Foreskin fibroblast (primary cell): ENCODE measurements at places on chromosomes 6 and 20.

DNA sequence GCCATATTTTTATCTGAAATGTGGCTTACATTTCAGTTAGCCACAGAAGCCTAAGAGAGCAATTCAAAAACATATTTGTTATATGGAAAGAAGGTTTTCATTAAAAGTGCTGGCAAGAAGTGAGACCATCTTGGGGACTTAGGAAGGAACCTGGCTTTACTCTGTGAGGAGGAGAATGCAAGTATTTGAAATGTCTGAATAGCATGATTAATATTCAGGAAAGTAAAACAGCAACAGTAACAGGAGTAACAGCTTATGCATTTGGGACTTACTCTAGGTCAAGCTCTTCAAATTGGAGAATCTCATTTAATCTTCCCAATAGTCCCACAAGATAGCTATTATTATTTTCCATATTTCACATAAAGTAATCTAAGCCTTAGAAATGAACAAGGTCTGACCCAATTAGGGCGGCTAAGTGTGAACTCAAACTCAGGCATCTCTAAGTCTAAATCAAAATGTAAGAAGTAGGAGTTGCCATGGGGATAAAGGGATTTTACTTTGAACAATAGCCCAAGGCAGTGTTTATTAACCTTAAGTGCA is 816.5 kb downstream of the BCKDHB start:
- DNase-seq = no peak

DNA sequence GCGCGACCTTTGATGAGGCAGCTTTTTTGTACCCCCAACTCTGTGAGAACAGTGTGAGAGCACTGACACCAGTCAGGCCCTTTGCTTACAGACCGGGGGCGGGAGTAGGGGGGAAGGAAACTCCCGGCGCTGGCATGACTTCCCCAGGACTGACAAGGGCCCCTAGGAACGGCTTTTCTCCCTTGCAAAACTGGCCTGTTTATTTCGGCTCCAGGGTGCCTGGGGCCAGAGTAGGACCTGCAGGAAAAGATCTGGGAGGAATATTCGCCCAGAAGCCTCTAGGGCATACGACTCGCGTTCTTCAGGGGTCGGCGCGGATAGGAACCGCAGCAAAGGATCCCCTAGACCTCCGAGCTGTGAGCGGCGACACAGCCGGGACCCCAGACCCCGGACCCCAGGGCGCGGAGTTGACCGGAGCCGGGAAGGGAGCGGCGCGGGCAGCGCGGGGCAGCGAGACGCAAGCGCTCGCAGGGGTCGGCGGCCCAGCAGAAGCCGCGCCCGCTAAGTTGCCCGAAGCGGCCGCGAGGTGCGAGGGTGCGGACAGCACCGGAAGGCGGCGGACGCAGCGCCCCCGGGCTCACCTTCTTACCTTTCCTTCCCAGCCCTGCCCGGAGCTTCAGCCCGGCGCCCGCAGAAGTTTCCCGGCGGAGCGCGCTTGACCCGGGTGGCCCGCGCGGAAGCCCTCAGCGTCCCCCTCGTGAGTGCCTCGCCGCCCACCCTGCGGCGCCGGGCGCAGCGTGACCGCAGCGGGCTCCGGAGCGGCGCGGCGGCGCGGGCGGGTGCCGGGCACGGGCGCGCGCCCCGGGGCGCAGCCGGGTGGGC is at the start of gene POPDC3:
Gene POPDC3 (minus strand): TSS at position 771 of the 822 bp plus-strand sequence. CDS start 18,105 bp downstream, outside the sequence.
- peak; percentile 67 for DNase-seq

- peak; percentile 7 for DNase-seq
Observed at GRCh38 chr6:46626228-46626909, 26.2 kb downstream of the CYP39A1 start.

DNA sequence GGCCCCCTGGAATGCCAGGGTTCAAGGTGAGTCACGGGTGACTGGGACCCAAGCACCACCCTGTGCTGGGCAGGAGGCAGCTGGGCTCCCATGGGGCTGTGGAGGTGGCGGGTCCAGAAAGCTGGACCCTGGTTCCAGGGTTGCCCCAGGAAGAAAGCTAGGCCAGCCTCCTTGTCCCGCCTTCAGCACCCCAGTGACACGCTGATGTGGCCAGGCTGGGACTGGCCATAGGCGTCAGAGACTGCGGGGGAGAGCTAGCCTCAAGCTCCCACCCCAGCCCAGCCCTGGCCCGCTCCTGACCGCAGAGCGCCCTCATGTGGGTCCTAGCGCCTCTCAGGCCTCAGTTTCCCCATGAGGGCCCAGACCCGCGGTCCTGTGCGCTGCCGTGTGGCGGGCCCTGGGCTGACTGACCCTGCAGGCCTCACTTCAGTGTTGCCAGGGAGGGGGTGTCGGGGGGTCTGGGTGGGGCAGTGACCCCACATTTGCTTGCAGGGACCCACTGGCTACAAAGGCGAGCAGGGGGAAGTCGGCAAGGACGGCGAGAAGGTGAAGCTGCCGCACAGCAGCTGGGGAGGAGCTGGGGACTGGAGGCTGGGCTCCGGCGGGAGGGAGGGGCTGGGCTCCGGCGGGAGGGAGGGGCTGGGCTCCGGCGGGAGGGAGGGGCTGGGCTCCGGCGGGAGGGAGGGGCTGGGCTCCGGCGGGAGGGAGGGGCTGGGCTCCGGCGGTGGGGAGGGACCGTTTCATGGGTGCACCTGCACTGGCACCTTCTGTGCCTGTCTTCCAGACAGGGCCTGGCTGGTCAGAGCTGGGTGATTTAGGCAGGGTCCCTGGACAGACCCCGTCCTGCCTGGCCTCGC is 7.9 kb downstream of the COL9A3 start:
- no peak for DNase-seq

- DNase-seq = no peak
Observed at GRCh38 chr20:38261054-38261390, 487 bp upstream of the KIAA1755 start.

- DNase-seq = no peak
Observed at GRCh38 chr6:130781557-130781956, 45.6 kb upstream of the SMLR1 start.

- no peak for DNase-seq
Observed at GRCh38 chr20:21396599-21397340, 556 bp downstream of the NKX2-4 start.

DNA sequence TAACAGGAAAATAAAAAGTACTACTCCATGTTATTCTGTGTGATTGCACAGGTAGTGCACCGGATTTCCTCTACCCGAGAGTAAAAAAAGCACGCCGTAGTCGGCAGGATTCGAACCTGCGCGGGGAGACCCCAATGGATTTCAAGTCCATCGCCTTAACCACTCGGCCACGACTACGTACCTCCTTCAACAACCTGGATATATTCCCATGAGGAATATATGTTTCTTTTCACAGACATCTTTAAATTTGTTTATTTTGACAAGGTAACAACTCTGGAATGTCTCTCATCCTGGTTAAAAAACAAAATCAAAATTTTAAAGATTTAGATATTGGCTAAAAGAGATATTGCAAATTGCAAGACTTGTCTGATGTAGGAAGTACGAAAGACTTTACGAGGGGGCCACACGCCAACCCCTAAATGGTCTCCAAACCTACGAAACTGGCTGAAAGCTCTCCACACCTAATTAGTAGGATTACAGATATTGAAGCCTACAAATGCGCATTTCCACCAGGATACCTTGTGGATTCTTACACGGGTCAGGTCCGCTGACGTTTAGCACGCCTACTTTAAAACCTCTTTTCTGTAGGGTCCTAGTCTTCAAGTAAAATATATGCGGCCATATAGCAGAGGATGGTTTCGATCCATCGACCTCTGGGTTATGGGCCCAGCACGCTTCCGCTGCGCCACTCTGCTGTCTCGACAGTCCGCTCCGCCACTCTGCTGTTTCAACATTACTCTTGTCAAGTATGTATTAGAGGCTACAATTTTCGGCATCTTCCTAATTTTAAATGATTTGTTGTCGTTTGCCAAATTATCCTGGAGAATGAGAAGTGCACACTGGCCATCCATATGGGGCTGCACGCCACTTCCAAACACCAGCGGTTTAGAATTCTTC is 52.2 kb upstream of the BTN3A2 start:
- peak; percentile 83 for DNase-seq

GRCh38 chr6:26311012-26311384 is 54.0 kb upstream of the BTN3A2 start:
- DNase-seq = peak; percentile 73

GRCh38 chr6:9623985-9624384 is 790.9 kb downstream of the TFAP2A start:
- DNase-seq = no peak

DNA sequence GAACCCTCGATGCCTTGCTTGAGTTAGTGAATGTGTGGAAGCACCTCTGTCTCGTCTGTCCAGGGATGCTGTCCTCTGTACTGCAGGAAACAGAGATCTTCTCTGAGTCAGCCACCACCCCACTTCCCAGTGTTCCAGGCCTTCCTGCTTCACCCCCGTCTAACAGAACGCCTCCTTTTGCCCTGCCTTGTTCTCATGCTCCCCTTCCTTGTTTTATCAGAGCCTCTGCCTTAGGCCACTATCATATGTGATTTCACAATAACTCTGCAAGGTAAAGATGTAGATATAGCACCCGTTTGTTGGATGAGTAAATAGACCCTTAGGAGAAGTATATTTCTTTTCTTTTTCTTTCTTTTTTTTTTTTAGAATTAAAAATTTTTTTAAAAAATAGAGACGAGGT is 106.7 kb upstream of the CLDN20 start:
- DNase-seq = no peak

DNA sequence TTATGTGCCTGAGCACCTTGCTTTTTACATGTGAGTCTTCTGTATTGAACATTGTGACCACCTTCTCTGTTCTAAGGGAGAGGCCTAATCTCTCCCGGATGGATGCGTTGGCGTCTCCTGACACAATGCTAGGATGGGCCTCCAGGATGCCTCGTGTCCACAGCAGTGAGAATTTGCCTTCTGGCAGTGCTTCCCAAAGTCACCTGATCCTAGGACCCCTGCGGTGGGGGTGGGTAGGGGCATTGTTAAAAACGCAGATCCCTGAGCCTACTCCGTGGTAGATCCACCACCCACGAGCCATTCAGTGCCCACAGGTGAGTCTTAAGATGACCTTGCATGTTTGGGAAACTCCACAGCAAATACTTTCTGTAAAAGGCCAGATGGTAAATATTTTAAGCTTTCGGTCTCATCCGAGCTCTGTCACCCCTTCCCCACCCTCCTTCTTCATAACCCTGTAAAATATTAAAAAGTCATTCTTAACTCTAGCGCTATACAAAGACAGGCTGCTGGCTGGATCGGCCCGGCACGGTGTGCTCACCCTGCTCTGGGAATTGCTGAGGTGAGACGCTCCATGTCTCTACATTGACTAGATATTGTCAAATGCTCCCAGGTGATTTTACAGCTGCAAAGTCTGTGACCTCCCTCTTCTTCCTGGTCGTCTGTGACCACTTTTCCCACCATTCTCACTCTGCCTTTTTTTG is 106.7 kb upstream of the IYD start:
- no peak for DNase-seq

- DNase-seq = peak; percentile 56
Observed at GRCh38 chr6:163860287-163861081, 446.0 kb downstream of the QKI start.

GRCh38 chr20:60063739-60064380 is 105.6 kb downstream of the CDH26 start:
- no peak for DNase-seq

DNA sequence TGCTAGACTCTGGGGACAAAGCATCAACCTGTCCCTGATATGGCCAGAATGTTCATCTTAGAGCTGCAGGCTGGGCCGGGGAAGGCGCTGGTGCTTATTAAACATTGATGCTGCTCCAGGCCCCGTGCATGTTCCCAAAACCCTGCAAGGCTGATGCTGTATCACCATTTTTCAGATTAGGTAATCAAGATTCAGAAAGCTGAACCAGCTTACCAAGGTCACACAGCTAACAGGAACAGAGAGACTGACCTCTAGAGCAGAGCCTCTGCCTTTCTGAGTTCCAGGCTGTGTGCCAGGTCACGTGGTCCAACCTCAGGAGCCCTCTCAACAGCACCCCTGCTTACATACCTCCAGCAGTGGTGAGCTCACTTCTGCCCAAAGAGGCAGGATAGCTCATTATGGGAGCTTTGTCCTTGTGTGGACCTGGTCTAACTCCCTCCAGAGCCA is 16.1 kb upstream of the VSTM2L start:
- no peak for DNase-seq

DNA sequence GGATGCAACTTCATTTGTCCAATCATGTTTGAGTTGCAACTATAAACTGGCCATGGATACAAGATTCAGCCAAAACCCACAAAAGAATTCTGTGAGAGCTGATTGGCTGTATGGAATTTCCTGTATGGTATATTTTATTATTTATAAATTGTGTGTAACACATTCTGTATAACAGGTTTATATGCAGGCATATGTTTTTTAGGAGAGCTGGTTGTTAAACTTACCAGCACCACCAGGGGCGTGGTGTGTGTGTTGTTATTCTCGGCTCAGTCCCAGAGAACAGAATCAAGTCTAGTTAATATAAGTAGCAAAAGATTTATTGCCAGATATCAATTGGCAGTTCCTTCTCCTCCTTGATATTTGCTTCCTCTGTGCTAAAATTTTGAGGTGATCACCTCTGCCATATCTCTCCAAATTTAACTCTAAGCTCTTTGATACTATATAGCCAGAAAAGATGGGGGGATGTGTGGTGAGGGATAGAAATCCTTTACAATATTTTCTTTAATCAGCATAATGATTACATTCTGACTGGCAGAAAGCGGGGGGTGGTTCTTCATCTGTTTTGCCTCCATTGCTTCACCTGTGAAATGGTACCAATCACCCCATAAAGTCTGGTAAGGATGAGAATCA is 22.9 kb downstream of the CNBD2 start:
- DNase-seq = peak; percentile 73

DNA sequence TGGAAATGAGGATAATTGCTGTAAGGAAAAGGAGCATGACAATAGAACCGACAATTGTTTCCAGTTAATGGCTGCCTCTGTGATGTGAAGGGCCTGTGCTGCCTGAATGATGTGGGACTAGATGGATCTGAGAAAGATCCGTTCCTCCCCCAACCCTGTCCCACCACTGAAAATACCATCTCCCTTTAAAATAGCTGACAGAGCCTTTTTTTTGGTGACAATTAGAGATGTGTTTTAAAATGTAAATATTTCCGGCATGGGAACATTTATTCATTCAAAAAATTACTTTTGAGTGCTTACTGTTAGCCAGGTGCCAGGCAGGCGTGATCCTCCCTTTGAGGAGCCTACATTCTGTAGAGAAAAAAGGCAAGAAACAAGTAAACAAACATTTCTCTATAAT is 72.4 kb upstream of the SUPT3H start:
- no peak for DNase-seq

DNA sequence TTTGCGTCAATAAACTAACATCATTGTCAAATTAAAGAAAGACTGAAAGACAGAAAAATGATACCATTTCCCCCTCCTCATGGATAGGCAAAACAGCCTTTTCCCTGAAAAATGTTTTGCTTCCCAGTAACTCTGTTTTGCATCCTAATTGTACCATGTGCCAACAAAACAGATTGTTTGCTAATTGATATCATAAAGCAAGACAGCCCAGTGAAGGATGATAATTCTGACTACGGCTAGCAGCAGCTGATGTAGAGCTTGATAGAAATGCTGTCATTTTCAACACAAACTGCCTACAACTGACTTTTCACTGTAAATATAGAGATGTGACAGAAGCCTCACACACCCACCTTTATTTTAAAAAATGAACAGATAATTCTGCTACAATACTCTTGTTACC is 1061.6 kb downstream of the HACE1 start:
- DNase-seq = no peak

- peak; percentile 81 for DNase-seq
Observed at GRCh38 chr6:26025047-26025893, 62.0 kb upstream of the HFE start.

- DNase-seq = no peak
Observed at GRCh38 chr6:38476888-38477287, 162.8 kb downstream of the BTBD9 start.
